Dermis blood vessel endothelial cell (primary cell): ENCODE measurements at places on chromosomes 5 and 9. TPM values are rescaled to one million over a fixed set of nuclear protein-coding genes. Genes with fewer than 3 reads are reported as not detected.

Gene PCAT7
- not detected in 2 replicates for total RNA-seq

Gene UGT3A2
- not detected in 2 replicates for total RNA-seq

Gene CCL19
- not detected in 2 replicates for total RNA-seq

Gene ABO
- total RNA-seq = under 0.01 and 0.51 TPM in 2 replicates

Gene TLX3
- not detected in 2 replicates for total RNA-seq

Gene PCDH12
- total RNA-seq = 48.2 and 60.9 TPM in 2 replicates

Gene GDF9
- 0.14 TPM in 1 of 2 replicates, not detected in the other for total RNA-seq

Gene ACTBL2
- total RNA-seq = 0.05 and 0.17 TPM in 2 replicates

Gene AGXT2
- 0.05 TPM in 1 of 2 replicates, not detected in the other for total RNA-seq
